ENCODE measurements at places on chromosomes 2 and 18.

DNA sequence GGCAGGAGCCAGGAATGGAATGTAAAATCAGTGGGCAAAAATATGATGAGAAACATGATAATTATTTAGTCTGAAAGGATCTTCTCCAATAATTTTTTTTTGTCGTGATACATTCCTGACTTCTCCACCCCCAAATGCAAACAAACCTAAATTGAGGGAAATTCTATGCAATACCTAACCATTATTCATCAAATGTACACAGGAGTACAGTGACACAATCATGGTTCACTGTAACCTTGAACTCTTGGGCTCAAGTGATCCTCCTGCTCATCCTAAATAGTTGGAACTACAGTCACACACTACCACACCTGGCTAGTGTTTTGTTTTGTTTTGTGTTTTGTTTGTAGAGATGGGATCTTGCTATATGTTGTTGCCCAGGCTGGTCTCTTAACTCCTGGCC is 46.5 kb downstream of the RAB10 start:
- DNase-seq, result no peak

- DNase-seq, result no peak
Measured at GRCh38 chr2:119469661-119470297, 38.1 kb downstream of the TMEM37 start.

- DNase-seq, result no peak
Measured at GRCh38 chr2:109632158-109632789, 18.1 kb downstream of the SOWAHC start.

- DNase-seq, result no peak
Measured at GRCh38 chr2:99485824-99486223, 4.0 kb downstream of the REV1 start.

DNA sequence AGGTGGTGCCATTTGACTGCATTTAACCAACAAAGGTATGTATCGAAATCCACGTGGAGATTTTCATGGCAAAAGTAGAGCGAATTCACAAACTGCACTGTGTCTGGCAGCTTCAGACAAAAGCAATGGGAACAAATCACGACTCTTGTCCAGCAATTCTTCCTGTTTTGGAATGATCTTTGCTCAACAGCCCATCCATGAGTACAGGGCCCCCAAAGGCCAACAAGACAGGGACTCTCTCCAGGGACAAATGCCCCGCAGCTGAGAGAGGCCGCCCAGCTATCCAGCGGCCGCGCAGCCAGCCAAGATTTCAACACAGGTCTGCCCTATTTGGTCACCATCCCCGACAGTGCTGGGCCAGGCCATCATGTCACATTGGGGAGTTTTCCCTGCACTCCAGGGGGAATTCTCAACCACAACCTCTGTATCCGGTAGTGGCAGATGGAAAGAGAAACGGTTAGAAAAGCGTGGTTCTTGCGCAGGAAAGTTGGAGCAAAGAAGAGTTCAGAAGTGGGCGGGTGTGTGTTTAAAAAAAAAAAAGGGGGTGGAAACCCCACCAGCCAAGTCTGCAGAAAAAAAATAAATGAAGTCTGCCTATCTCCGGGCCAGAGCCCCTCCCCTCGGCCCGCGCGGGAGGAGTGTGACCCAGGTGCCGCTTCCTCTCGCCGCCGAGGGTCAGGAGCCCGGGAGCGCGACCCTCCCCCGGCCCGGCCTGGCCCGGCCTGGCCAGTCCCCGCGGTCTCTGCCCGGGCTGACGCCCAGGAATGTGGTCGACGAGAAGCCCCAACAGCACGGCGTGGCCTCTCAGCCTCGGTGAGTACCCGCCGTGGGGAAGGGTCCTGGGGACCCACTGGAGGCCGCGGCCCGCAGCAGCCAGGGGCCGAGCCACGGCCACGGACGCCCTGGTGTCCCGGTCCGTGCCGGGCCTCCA is at the start of gene GYPC:
Gene GYPC, plus strand, starts transcription at position 659 of the 931 bp plus-strand sequence. Its CDS starts 106 bp downstream, at position 765.
- DNase-seq, result no peak

- DNase-seq, result no peak
Measured at GRCh38 chr2:15889442-15890123, 50.8 kb upstream of the MYCN start.

- DNase-seq, result no peak
Measured at GRCh38 chr18:28095631-28096030, 81.3 kb downstream of the CDH2 start.

- DNase-seq, result no peak
Measured at GRCh38 chr2:226693521-226693920, 106.1 kb downstream of the IRS1 start.

GRCh38 chr18:45213040-45213333 is 402.3 kb upstream of the SLC14A2 start:
- DNase-seq, result no peak

DNA sequence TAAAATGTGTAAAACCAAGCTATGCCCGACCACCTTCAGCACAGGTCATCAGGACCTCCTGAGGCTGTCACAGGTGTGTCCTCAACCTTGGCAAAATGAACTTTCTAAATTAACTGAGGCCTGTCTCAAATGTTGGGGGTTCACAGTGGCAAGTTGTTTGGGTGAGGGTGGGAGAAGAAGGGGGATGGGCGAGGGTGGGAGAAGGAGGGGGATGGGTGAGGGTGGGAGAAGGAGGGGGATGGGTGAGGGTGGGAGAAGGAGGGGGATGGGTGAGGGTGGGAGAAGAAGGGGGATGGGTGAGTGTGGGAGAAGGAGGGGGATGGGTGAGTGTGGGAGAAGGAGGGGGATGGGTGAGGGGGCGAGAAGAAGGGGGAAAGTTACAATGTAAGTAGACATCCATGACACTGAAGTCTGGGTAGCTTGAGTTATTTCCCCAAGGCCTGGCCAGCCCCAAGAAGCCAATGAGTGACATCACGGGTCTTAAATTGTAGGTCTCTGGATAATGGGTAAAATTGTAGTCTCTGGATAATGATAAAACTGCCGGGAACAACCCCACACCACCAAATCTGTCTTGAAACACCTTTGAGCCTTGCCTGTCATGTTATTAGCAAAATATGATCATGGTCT is 56.3 kb downstream of the TIMM21 start:
- no peak for DNase-seq

GRCh38 chr18:37289423-37289822 is 276.2 kb downstream of the CELF4 start:
- no peak for DNase-seq

- DNase-seq, result no peak
Measured at GRCh38 chr2:174243812-174244211, 4.5 kb downstream of the OLA1 start.

DNA sequence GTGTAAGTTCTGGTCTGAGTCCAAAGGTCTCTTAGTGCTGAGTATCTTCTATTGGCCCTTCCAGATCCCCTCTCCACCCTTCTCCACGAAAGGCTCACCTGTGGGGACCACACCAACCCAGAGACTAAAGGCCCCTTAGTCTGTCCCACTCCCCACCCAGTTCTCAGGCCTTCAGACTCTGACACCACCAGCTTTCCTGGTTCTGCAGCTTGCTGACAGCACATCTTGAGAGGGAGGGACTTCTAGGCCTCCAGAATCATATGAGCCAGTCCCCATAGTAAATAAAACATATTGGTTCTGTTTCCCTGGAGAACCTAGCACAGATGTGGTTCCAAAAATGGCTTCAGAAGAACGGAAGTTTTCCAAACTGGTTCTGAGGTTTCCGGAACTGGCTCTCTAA is 38.5 kb upstream of the KLF11 start:
- no peak for DNase-seq

- no peak for DNase-seq
Measured at GRCh38 chr2:151334082-151334815, 23.1 kb upstream of the TNFAIP6 start.

DNA sequence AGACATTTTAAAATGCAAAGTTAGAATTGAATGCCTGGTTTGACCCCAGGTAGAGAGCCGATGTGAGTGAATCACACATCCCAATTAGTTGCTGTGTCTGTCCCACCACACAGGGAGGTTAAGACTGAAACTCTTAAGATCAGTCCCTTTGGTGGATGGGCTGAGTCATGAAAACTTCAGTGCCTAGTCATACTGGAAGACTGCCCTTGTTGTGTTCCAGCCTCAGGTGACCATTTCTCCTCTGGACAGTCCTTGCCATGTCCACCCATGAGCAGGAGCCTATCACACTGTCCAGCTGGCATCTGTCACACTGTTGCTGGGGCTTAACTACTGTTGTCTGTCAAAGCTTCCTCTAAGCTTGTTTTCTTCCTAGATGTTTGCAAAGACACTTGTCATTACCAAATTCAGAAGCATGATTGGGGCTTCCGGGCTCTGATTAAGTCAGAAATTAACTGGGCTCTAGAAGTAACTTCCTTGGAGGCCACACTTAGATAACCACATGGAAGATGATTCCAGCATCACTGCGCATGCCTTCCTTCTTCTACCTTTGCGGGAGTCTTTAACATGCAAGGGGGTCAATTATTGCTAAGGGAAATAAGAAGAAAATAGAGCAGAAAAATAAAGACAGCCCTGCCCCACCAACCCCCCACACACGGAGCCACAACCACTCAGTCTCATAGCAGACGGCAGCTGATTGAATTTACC is 21.3 kb downstream of the CYRIA start:
- no peak for DNase-seq

DNA sequence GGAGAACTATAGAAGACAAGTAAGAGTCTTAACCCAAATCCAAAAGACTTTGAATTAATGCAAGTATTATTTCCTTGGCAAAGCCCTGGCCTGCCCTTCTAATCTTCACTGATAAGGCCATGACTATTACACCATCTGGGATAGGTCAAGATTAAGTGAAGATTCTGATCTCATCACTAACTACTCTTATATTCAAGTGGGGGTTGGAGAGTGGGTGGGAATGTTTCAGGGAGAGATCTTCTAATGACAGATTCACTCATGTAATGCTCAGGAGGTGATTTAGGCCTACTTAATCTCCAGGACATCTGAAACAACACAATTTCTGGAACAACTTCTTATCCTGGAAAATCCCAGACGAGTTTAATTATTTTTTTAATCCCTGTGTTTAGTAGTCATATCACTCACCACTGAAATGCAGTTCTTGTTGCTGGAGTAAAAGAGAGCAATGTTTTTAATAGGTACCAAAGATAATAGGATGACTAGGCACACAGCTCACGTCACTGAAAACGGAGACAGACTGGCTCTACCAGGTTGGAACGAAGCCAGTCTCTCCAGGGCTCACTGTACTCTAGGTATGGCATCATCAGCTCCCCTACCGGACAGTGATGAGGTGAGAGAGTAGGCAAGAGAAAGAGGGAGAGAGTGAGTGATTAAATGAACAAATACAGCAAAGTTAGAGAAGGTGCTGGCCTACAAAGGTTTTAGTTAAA is 133.1 kb downstream of the NCKAP5 start:
- no peak for DNase-seq

- no peak for DNase-seq
Measured at GRCh38 chr2:127485051-127485693, 41.1 kb downstream of the IWS1 start.

- no peak for DNase-seq
Measured at GRCh38 chr2:123597988-123598387, 427.1 kb upstream of the CNTNAP5 start.

GRCh38 chr18:49855711-49856415 is 42.5 kb upstream of the ACAA2 start:
- DNase-seq, result no peak

DNA sequence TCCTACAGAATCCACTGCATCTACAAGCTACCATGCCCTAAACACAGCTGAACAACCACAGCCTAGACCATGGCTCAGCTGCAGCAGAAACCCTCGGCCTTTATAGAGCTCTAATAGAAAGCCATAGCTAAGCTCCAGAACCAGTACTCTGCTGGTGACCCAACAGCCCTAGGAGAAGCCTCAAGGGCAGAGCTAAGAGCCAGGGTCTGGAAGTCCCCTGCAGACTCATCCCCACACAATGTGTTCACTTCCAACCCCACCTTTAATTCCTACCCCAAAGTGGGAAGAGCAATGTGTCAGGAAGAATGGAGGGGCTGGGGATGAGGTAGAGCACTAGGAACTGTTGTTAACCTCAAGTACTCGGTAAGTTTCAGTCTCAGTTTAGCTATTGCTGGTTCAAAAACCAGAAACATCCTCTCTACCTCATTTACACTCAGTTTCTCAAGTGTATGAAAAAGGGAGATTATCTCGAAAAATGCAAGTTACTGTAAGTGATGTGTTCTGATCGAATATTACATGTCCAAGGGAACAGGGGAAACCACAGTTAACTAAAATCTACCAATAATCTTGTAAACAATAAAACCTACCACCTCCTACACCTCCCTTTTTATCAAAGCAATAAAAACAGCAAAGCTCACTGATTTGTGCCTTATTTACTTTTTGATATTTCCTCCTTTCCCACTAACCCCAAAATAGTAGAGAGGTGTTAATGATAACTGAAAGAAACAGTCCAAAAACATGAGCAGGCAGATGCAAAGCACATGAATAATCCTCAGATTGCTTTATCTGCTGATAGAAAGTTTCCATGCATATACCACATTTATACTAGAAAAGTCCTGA is 36.2 kb downstream of the THADA start:
- no peak for DNase-seq

GRCh38 chr2:112541315-112542122 is 746 bp upstream of the POLR1B start:
- DNase-seq, result peak; percentile 52

DNA sequence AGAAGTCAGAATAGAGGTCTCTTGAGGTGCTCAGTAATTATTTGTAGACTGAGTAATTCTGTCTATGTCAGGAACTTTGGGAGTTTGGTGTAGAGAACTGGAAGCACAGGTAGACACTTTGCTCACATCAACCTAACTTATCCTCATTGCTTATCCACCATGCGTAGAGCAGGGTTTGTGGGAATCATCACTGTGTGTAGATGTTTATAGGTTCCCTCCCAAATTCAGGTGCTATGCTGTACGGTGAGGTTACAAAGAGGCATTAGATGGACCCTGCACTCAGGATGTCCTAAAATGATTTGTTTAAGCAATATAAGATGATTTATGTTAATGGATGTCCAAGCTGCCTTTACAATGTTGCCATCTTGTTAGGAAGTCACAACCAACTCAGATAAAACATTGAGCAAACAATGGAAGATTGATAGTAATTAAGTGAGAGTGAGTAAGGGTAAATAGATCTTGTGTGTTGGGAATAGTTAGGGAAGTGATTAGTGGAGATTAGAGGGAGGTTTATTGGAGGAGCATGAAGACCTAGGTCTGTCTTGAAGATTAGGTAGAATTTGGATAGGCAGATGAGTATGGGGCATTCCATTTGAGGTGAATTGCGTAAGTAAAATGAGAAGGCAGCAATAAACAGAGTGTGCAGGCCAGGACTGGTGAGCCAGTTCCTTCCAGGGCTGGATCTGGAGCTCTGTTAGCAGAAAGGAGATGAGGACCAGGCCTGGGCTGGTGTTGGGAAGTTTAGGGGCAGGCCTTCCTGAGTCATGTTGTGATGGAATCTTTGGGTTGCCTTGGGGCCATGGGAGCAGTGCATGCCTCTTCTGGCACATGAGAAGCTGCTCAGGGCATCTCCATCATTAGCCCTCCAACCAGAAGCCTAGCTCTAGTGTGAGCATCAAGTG is 12.1 kb downstream of the EPAS1 start:
- DNase-seq, result no peak

DNA sequence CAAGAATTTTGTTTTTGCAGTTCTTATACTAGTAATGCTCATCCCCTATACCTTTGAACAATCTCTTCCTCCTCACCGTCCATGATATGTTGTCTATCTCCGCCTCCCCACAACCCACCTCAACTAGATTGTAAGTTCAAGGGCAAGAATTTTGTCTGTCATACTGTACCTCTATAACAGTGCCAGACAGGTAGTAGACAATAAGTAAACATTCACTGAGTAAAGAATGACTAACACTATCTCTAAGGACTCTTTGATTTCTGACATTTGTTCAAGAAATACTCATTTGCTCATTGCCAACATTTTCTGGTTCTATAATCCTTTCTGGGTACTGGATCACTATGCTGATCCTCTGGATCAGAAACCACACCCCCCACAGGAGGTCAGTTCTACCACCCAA is 82.4 kb downstream of the EXOC6B start:
- DNase-seq, result no peak
